RWPE1 (cell line): ENCODE measurements at places on chromosomes 5 and 9.

- peak; percentile 34 for DNase-seq
These were observed 64.5 kb downstream of the ERAP1 start for GRCh38 chr5:96743065-96743768.

GRCh38 chr9:72826996-72827949 is 125.6 kb downstream of the ALDH1A1 start:
- DNase-seq: no peak

- no peak for DNase-seq
These were observed 3.2 kb downstream of the ZNF131 start for GRCh38 chr5:43123887-43124286.

GRCh38 chr5:41763081-41763480 is 107.1 kb downstream of the OXCT1 start:
- no peak for DNase-seq

- DNase-seq: no peak
These were observed 5.8 kb upstream of the PPARGC1B start for GRCh38 chr5:149724130-149724840.

- no peak for DNase-seq
These were observed 353.8 kb downstream of the NFIB start for GRCh38 chr9:13960011-13960765.

DNA sequence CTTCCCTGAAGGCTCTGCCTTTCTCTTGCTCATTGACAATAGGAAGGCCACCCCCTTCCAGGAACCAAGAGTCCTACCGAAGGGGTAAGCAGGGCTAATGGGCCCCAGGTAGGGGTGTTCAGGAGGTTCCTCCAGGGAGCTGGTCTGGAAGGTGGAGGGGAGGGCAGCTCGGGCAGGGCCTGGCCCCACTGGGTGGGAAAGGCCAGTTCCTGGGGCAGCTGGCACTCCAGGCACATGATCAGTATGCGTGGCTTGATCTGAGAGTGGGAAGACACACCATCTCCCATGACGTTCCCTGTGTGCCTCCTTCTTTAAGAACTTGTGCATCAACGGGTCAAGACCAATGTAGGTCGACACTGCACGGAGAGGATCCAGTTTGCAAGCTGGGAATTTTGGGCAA is 149.8 kb downstream of the PHF2 start:
- no peak for DNase-seq

DNA sequence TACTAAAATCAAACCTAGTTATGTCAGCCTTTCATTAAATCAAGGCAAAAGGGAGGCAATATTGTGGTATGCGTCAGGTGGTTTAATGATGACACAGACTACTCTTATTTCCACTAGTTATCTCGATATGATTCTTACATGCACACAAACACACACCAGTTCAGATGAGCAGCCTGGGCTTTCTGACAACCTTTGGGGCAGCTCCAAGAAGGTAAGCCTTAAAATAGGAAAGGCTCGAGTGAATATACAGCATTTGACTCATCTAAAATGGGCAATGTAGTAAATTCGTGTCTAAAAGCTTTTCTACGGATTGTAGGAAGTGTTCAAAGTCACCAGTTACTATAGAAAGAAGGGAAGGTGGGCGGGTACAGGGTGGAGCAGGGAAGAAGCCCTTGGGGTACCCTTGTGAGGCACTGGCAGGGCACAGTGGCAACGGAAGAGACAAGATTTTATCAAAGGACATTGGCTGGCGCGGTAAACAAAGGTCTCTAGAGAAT is 1.9 kb downstream of the ANKH start:
- no peak for DNase-seq

DNA sequence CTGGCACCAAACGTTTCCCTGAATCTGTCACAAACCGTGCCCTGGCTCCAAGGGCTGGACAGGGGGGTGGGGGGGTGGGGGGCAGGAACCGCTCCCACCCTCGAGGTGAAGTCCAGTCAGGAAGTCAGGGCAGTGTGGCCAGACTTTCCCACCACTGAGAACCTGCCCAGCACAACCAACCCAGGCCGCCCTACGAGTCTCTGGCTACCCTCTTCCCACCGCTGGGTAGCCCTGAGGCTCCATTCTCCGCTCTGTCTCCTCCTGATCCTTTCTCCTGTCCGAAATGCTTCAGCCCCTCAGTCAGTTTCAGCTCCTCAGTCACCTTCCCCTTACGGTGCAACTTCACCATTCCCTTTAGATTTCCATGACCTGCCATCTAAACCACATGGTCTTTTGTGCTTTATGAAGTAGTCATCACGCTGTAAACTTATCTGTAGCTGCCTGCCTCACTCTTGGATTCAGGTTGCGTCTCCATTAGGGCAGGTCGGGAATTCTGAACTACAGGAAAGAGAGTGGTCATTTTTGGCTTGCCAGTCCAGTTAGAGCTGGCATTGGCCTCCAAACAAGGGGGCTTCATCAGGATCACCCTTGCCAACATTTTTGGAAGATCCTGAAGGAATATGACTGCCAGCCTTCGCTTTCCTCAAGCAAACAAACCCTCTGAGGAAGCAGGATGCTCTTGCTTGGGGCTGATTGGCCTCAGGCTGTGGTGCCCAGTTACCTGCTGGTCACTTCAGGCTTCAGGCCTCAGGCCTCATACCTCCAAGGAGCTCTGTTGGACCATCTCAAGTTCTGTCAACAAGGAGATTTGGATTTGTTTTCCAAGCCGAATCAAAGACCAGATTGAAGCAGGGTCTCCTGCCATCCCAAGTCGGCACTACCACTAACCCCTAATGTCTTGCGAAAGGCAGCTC is 794 bp upstream of the DCAF12 start:
- no peak for DNase-seq

DNA sequence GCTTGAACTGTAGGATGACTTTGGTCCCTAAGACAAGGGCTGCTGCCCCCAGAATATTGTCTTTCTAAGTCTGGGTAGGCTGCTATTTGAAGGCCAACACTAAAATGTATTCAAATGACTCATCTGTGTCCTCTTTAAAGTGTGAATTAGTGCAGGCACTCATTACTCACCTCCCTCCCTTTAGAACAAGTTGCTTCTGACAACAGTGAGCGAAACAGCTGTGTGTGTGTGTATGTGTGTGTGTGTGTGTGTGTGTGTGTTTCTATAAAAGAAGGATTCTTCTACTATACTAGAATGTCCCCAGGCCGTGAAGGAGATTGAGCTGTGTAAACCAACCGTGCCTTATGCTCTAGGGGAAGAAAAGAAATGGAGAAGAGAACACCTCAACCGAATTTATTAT is 1337.2 kb downstream of the PTPRD start:
- no peak for DNase-seq

- peak; percentile 79 for DNase-seq
These were observed 165.0 kb upstream of the ZNF462 start for GRCh38 chr9:106697750-106698502.

DNA sequence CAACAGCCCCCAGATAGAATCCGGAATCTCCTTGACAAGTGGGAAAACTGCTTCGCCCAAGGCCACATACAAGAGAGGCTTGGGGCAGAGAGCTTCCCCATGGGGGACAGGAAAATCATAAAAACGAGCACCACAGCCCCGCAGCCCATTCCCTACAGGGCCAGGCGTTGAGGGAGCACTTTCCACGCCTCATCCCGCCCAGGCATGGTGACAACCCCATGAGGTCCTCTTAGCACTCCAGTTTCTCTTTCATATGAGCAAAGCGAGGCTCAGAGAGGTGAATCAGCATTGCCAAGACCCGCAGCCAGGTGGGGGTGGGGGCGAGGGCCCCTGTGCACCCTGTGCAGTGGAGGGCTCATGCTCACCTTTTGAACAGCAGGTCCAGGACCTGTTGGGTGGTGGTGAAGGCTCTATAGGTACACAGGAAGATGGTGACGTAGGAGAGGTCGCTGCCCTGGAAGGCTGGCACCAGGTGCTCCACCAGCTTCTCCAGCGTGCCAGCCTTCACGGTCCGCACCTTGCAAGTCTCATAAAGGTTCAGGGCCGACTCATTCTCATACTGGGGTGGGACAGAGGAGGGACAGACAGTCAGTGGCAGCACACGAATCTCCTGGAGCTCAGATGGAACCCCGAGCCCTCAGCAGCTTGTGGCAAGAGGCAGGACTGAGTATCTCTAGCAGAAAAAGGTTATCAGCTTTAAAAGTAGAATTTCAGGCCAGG is 10.9 kb downstream of the RALGDS start:
- DNase-seq: no peak

DNA sequence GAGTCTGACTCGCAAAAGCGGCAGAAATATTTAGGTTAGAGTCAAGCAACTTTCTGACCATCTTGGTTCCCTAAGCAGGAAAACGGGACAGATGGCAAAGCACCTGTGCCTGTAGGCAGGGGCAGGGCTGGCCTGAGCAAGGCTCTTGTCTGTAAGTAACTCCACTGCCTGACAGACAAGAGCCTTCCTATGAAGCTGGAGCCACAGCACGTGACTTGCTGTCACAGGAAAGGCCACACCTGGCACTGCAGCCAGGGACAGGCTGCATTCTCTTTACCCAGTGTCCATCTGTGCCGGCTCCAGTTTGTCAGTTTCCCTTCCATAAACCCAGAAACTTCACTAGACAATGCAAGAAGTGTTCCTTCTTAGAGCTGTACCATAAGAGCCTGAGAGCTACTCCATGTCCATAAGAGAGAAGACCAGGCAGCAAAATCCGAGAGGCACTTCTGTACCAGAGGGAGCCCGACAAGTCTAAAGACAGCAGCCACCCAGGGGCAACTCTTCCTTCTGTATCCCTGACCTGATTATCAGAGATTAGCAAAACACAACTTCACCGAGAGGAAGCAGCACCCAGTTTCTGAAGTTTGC is 78.1 kb downstream of the GPR21 start:
- no peak for DNase-seq

DNA sequence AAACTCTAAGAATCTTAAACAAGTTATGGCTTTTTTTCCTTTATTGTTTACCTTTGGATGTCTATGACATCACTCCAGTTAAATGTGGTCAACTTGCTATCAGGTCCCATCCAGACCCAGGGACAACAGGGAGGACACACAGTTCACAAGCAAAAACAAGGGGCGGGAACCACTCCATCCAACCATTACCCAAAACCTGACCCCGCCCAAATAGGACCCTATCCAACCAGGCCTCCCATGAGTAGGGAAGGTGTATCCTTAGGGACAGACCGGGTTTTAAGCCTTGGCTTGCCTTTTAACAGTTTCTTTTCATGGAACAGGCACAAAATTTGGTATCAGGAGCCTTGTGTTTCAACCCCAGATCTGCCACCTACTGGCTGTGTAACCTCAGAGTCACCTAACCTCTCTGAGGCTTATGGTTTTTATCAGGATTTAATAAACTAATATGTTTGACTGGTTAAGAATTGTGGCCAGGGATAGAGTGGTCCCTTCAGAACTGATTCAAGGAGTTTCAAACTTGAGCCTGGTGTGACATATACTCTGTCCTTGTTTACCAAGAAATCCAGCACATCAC is 127.7 kb upstream of the RAD23B start:
- no peak for DNase-seq

DNA sequence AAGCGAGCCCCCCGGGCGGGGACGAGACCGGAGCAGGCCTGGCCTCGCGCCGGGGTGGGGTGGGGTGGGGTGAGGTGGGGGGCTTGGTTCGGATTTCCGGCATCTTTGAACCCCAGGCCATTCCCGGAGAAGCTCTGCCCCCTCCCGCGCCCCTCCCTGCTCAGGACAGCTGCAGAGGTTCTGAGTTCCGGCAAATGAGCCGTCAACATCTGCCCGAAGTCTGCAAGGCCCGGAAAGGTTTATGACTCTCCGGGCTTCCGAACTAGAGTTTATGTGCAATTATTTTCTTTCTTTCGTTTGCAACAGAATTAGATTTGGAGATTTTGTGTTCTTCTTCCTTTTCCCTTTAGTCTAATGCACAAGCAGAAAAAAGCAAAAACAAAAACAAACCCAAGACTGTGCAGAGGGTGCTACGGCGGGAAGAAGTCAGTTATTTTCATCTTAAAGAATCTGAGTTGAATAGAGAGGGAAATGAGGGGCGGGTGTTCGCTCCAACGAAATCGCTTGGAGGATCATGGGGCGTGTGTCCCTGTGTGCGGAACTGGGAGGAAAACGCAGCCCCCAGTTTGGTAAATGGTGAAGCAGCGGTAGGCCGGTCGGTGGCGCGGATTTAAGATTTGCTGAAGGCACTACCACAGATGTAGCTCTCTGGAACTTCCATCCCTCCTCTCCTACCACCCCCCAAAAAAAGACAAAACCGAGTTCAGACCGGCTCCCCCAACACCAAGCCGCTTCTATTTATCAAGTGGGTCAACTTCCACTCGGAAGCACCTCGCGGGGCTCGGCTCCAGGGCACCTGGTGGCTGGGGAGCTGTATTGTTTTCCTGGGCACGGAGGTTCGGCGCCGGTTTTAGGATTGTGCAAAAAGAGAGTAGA is 4.8 kb downstream of the LHX2 start:
- DNase-seq: no peak

GRCh38 chr5:137751869-137752491 is 2.2 kb downstream of the HNRNPA0 start:
- DNase-seq: no peak

GRCh38 chr9:4339836-4340560 is 40.1 kb upstream of the GLIS3 start:
- no peak for DNase-seq

DNA sequence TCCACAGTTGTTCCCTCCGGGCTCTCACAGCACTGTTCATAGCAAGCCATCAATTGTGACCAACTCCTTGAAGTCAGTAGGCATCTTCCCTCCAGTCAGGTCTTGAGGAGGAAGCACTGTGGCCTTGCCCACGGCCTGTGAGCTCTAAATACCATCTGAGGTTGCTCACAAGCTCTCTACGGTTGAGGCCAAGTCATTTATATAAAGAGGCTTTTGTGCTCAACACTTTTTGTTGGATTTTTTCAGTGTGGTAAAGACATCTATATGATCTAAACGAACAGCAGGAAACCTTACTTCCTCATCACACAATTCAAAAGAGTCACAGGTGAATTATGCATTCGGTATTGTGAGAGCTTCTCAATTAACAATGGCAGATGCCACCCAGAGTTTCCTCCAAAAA is 97.3 kb downstream of the ZNF462 start:
- DNase-seq: no peak

DNA sequence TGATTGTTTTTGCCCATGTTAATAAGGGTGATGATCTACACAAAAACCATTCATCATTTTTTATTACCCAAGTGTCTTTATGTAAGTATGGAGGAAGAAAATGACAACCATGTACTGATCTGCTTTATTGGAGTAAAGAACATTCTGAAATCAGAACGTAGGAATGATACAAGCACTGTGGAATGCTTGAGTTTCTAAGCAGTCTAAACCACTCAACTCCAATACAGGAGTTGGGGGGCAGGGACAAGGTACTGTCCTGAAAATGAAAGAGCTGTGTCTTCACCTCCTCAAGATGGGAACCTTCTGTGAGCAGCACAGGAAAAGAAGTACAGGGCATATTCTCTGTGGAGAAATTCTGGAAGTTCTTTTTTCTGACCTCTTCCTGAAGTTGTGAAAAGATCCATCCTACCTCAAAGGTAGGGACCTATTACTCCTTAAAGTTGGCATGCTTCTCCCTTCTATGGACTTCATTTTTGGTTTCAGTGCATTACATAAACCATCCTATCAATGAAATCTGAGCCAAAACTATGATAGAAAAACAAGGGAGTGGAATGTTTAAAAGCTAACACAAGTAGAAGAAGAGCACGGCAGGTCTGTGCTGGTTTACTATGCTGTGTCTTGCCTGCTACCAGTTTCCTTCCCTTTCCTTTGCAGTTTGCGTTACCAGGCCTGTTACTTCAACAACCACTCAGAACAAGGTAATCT is 202.6 kb downstream of the SEMA5A start:
- no peak for DNase-seq
